ENCODE measurements at places on chromosomes 13 and 19.

GRCh38 chr19:55642153-55643002, 1.1 kb upstream of the ZNF581 start:
- no peak for DNase-seq

- no peak for DNase-seq
Observed at GRCh38 chr13:51500687-51501086, 47.9 kb upstream of the INTS6 start.

GRCh38 chr13:79646880-79647279, 165.9 kb downstream of the NDFIP2 start:
- no peak for DNase-seq

GRCh38 chr19:18607226-18608101, 865 bp upstream of the CRLF1 start:
- no peak for DNase-seq

DNA sequence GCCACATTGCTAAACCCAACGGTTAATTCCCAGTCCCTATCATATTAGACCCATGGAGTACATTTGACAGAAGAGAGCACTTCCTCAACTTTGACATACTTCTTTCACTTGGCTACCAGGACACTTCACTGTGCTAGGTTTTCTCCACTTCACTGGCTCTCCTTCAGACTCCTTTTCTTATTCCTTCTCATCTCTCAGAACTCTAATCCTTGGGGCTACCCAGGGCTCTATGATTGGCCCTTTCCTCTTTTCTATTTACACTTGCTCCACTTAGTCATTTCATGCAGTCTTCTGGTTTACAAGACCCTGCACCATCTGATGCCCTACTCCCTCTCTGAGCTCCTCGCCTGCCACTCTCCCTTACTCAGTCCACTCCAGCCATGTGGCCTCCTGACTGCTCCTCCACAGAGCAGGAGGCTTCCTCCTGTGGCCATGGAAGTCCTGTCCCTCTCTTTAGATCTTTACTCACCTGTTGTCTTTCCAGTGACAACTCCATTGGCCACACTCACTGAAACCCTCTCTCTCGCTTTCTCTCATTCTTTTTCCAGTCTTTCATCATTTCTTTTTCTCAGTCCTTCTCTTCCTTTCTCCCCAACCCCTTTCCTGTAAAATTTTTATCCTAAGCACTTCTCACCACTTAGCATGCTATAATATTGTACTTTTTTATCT, 90.4 kb downstream of the TBC1D4 start:
- DNase-seq, result no peak
